Omental fat pad (tissue), 4 donors: ENCODE measurements at places on chromosomes 13 and 19. TPM values are rescaled to one million over a fixed set of nuclear protein-coding genes. Genes with fewer than 3 reads are reported as not detected.
A peak's percentile ranks its signal among the peaks of the same experiment; 100 is the strongest.

The CCNA1 gene
- total RNA-seq, result not detected

- no peak for DNase-seq
These were observed 126.5 kb upstream of the NBEA start for GRCh38 chr13:34815526-34815925.

- peak; percentile 94 for DNase-seq
These were observed 1.0 kb downstream of the CLDND2 start for GRCh38 chr19:51367565-51368365.

DNA sequence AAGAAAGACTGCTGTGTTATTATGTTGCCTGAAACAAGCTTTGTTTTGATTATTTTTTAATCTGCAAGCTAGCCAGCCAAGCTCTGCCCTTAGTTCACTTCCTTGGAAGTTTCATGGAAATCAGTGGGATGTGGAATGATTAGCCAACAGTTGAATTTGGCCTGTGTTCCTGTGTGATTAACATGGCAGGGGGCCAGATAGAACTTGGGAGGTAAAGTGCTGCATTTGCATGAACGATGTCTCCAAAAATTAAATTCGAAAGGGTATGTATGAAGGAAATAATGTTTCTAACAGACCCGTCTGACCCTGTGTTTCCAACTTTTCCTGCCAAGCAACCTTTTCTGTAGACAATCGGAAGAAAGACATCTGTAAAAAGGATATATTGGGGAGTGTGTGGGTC, 32.2 kb downstream of the UFM1 start:
- no peak for DNase-seq

DNA sequence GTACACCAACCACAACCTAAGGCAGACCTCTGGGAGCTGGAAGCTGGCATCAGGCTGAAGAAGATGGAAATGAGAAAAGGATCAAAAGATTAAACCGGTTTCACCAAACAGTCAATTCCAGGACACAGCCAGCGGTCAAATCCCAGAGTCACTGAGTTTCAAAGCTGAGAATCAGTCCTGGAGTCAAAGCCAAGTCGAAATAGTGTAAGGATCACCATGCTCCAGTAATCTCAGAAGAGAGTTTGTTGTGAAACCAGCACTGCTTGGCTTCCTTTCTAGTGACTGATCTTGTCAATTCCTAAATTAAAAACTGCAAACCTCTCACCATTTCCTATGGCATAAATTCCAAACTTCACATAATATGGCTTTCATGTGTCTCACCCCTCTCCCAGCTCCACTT, 198.8 kb downstream of the GPC6 start:
- DNase-seq, result no peak

DNA sequence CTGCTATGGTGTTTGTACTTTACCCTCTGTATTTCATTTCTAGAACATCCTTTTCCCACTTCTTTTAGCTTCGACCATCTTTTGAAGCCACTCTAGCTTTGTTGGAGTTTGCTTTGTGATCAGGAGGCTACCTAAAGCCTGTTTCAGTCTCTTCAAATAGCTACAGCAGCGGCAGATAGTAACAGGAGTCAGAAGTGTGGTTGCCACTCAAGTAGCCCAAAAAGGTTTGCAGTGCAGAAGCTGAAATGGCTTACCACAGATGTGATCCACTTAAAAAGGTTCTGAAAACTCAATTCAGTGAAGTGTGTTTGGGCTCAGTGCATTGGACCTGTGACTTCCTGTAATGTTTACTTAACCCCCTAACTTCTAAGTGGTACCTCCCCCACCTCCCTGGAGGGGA, 26.2 kb downstream of the WASF3 start:
- DNase-seq, result no peak

GRCh38 chr13:96650301-96650886, 343.9 kb downstream of the OXGR1 start:
- no peak for DNase-seq

DNA sequence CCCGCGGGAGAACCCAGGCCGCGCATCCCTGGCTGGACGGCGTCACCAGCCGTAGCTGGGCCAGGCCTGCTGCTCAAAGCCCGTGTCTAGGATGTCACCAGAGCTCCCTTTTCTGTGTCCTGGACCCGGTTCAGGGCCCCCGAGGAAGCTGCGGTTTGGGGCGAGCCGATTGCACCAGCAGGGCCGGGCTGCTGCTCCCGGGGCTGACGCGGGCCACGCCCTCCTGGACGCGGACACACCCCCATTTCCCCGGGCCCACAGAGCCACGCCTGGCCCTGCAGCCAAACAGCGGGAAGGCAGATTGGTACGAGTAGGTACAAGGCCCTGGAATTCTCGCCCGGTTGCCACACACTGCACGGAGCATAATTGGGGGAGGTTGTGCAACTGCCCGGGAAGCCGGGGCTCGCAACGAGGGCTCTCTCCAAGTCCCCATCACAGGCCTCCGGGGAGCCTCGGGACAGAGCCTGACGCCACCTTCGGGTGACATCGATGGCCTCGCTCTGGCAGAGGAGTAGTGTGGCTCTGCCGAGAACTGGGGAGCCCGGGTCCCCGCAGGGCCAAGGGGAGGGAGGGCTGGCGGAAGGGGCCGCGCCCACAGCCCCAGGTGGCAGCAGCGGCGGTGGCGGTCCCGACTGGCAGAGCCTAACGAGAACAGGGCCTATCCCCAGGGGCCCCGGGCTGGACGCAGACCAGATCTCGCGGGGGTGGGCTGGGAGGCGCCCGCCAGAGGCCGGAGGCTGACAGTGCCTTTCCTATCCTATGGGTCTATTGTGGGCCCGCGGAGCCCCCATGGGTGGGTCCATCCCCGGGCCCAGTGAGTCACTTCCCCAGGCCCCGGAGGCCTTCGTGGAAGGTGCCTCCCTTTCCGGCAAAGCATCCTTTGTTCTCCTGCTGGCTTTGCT, 23.5 kb downstream of the KCTD15 start:
- peak; percentile 56 for DNase-seq

- no peak for DNase-seq
These were observed 58.4 kb downstream of the ENOX1 start for GRCh38 chr13:43728421-43728820.

- DNase-seq, result no peak
These were observed 43.9 kb downstream of the RAP2A start for GRCh38 chr13:97477844-97478243.

The ZDHHC20 gene
- total RNA-seq, result 77.7 TPM

GRCh38 chr19:10111405-10111811, at the start of gene P2RY11:
Gene P2RY11, plus strand, starts transcription at chr19:10111693. Its CDS starts 29 bp downstream, at chr19:10111722.
- no peak for DNase-seq

- DNase-seq, result no peak
These were observed 17.2 kb upstream of the RNASEH2B start for GRCh38 chr13:50892210-50892944.

DNA sequence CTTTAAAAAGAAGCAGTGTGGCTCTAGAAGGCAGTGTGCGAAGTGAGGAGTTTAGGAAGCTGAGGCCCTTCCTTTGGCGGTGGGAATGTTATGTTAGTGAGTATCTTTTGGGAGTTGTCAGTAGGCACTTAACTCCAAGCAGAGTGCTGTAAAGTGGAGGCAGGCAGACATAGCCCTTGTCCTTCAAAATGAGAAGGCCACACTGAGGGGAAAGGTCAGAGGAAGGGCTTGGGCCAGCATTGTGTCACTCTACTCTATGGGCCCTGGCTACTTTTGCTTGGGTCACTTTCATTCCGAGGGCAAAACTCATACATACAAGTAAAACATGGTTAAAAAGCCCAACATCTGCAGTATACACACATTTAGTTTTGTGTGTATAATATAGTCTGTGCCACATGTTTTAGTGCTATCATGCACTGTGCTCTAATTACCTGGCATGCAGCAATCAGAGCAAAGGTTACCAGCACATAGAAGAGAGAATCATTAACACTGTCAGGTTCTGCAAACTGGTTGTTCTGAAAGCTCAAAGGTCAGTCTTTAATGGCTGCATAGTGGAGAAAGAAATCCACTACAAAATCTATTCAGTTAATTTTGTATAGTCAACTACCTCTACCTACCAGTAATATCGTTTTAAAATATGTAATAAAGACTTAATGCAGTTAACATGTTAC, 64.4 kb downstream of the WASF3 start:
- DNase-seq, result no peak

GRCh38 chr19:3617463-3617862, 9.1 kb downstream of the CACTIN start:
- no peak for DNase-seq

GRCh38 chr19:9586764-9587163, 2.5 kb upstream of the ZNF121 start:
- peak; percentile 48 for DNase-seq

DNA sequence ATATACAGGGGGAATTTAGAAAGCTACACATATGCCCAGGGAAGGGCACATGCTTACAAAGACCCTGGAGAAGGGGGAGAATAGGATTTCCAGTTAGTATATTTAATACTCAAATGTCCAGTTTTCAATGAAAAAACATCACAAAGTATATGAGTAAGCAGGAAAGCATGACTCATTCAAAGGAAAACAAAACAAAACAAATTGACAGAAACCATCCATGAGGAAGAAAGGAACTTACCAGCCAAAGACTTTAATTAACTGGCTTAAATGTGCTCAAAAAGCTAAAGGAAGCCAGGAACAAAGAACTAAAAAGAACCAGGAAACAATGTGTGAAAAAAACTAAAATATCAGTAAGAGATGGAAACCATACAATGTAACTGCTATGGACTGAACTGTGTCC, 716.2 kb upstream of the ARGLU1 start:
- DNase-seq, result no peak

DNA sequence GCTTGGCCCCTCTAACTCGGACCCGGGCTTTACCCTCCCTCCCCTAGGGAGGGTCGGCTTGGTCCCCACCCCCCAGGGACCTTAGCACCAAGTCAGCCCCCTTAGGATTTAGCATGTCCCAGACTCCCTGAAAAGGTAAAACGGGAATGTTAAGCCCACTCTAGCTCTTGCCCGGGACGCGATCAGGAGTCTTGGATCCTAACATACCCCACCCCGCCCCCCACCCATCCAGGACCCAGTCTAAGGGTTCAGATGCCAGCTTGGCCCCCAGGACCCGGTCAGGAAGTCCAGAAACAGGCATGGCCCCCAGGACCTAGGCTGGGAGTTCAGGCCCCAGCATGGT, 437 bp downstream of the EPOR start:
- no peak for DNase-seq

DNA sequence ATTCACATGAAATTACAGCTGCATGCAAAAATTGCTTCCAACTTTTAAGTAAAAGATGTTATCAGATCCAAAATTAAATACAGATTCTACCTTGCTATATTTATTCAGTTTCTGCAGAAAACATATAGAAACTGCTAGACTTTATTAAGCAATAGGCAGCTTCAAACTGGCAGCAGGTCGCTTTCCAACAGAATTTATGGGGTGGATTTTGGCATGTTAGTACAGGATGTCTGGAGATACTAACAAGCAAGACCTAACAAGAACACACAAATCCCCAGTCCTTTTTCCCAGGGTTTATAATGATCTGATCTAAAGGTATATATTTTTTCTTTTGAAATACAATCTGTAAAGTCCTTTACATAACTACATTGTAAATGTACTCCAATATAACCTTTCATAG, 27.5 kb downstream of the TBC1D4 start:
- no peak for DNase-seq

GRCh38 chr13:30720172-30720869, 15.0 kb upstream of the ALOX5AP start:
- no peak for DNase-seq

- DNase-seq, result no peak
These were observed 793 bp upstream of the SBK2 start for GRCh38 chr19:55537741-55538111.

DNA sequence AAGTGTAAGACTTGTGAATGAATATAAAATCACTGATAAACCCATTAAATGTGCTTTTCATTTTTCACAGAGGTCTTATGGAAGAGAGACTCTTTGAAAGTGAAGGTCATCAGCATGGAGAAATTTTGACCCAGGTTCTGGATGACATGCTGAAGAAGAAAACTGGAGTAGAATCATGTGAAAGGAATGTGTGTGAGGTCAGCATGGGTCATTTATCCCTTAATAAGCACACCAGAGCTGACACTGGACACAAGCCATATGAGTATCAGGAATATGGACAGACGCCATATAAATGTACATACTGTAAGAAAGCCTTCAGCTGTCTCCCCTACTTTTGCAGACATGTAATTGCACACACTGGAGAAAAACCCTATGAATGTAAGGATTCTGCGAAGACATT, 29.0 kb downstream of the ZNF20 start:
- DNase-seq, result no peak

DNA sequence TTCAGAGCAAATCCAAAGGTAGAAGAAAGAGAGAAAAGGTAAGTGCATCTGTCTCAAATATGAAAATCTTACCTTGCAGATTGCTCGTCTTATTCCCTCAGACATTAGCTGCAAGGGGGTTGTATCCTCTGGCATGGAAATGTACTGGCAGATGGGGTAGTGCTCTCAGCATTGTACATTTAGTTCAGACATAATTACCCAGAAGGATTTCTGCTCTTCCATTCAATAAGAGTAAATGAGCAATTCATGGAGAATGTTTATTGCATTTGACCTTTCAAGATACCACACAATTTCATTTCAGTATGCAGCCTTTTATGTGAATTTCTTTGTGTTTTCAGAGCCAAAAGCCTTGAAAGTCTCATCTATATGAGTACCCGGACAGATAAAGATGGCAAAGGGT, 63.8 kb downstream of the SCEL start:
- DNase-seq, result no peak

DNA sequence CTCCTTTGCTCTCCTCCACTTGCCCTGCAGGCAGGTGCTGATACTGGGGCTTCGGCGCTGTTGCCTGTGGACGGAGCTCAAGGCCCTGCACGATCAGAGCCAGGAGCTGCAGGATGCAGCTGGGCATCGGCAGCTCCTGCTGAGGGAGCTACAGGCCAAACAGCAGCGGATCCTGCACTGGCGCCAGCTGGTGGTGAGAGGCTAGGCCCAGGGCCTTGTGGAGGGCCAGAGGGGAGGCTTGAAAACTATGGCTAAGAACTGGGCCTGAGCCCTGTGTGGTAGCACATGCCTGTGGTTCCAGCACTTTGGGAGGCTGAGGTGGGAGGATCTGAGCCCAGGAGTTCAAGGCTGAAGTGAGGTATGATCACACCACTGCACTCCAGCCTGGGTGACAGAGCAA, 6.3 kb downstream of the HAUS5 start:
- DNase-seq, result no peak
